Sciatic nerve (tissue), 2 donors: ENCODE measurements at places on chromosomes 3 and 15. TPM values are rescaled to one million over a fixed set of nuclear protein-coding genes. Genes with fewer than 3 reads are reported as not detected.

- no peak for DNase-seq
These were observed 49.8 kb downstream of the KBTBD12 start for GRCh38 chr3:127964816-127965215.

DNA sequence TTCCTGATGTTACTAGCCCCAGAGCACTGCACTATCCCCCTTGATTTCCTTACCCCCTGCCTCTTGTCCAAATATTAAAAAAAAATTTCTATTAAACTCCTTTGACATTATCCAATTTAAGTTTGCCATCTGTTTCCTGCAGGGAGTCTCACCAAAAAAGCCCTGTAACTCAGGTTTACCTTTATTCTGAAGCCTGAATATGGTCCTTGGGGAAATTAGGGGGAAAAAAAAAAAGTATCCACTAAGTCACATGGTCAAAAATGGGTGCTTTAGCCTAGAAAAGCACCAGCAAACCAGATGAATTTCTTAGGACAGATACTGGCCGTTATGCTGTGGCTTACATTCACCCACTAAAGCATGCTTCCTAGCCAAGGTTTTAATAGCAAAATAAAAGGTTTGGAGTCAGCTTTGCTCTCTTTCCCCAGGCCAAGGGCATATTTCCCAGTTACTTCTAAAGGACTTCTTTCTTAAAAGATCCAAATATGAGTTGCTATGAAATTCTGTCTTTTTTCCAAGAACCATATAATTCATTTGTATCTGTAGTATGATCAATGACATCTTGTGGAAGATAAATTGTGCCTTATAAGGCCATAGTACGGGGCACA is 394.9 kb downstream of the LSAMP start:
- no peak for DNase-seq

GRCh38 chr3:44894485-44894884 is 20.1 kb downstream of the TGM4 start:
- no peak for DNase-seq

DNA sequence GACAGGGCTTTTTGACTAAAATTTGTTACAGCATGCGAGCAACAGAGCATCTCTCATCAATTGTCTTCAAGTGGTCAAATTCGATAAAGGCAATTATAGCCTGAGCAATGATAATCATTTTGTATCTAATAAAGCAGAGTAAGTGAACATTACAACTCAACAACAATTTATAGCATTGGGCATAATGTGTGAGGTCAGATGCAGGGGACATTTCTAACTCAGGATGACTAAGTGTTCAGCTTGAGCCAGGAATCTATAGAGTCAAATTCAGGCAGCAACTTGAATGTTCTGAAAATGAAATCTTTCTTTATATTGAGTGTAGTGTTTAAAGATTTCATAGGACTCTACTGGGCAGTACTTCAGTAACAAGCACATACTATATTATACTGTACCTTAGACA is 1226.0 kb downstream of the ZPLD1 start:
- DNase-seq = no peak

- DNase-seq = no peak
These were observed 166.2 kb upstream of the TBC1D5 start for GRCh38 chr3:17908399-17909191.

GRCh38 chr15:40242601-40243000 is 3.7 kb downstream of the PAK6 start:
- peak; percentile 21 for DNase-seq

GRCh38 chr15:61195116-61196002 is 33.7 kb downstream of the RORA start:
- no peak for DNase-seq

DNA sequence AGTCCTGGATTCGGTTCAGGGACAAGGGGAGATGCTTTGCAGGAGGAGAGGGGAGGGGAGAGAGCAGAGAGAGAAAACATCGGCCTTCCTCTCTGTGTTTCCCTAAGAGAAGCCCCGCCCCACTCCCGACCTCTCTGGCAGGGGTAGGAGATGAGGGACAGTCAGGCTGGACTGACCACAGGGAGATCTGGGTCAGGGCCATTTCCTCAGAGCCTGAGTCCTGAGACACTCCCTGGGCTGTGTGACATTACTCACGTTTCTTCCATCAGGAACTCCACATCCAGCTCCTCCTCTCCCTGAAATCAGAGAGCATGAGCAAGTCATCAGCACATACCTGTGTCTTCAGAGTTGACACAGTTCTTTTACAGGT is 9.1 kb downstream of the PLA2G4D start:
- DNase-seq = no peak

- DNase-seq = no peak
These were observed 220.7 kb downstream of the PDCD6IP start for GRCh38 chr3:34019158-34019557.

DNA sequence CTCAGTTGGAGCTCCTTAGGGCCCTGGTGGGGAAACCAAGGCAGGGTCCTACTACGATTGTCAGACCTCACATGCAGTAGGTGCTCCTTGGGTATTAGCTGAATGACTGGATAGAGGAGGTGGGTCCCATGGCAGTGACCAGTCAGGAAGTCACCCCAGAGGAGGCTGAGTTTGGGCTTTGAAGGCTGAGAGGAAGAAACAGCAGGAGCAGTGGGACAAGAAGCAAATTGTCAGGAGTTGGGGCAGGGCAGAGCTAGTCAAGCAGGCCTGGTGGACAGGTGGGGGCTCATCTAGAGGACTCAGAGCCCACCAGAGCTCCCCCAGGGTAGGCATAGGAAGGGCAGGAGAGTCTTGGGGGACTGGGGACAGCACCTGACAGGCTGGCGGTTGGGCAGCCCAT is 3.1 kb downstream of the NBEAL2 start:
- DNase-seq = peak; percentile 47

GRCh38 chr3:23017801-23018200 is 185.3 kb upstream of the UBE2E2 start:
- no peak for DNase-seq

- peak; percentile 40 for DNase-seq
These were observed 47.1 kb downstream of the DAPK2 start for GRCh38 chr15:63999177-63999576.

- no peak for DNase-seq
These were observed 27.2 kb downstream of the FEM1B start for GRCh38 chr15:68304589-68305337.

GRCh38 chr15:73589766-73590165 is 43.4 kb downstream of the NPTN start:
- no peak for DNase-seq

- DNase-seq = no peak
These were observed 737.6 kb downstream of the NTRK3 start for GRCh38 chr15:87518957-87519356.

GRCh38 chr3:107950417-107950816 is 140.4 kb downstream of the CD47 start:
- no peak for DNase-seq

DNA sequence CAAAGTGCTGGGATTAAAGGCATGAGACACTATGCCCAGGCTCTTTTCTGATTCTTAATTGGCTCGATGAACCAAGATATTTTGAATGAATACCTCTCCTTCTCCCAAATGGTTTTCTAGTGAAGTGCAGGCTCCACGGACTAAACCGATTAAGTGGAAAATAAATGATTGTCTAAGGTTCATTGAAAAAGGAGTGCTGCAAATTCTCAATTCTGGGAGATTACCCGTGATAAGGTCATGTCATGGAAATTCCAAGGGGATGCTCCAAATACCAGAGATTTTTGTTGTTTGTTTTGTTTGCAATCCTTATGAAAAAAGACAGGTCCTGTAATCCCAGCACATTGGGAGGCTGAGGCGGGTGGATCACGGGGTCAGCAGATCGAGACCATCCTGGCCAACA is 406.9 kb upstream of the TBL1XR1 start:
- no peak for DNase-seq

DNA sequence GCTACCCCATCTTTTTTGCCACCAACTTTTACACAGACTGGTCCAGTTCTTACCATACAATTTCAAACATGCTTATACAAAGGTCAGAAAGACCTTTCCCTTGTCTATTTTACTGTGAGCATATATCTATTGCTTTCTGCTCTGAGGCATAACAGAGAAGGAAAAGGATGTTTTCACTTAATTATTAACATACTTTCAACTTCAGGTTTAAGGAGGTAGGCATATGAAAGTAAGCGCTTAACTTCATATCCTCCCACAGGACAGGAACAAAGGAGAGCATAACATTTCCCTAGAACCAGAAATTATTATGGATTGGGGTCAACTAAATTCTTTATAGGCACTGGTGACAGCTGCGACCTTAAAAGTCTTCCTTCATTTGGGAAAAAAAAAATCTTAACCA is 1.1 kb downstream of the MYEF2 start:
- DNase-seq = no peak

DNA sequence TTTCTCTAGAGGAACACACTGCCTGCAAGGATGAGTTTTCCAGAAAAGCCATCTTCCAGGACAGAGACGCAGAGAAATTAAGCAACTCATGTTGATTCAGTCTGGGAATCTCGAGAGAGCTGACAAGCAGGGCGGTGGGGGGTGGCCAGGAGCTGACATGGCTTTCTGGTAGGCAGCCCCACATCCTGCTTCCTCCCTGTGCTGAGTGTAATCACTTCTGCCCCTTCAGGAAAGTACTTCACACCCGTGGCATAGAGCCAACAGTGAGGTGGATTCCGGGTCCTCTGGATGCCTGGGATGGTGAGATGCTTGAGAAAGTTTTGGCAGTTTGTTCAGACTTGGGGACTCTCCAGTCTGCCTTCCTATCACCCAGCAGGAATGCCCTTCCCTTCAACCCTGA is 221.1 kb downstream of the SLCO3A1 start:
- peak; percentile 69 for DNase-seq

- DNase-seq = no peak
These were observed 7.8 kb upstream of the STAC start for GRCh38 chr3:36372534-36372935.

DNA sequence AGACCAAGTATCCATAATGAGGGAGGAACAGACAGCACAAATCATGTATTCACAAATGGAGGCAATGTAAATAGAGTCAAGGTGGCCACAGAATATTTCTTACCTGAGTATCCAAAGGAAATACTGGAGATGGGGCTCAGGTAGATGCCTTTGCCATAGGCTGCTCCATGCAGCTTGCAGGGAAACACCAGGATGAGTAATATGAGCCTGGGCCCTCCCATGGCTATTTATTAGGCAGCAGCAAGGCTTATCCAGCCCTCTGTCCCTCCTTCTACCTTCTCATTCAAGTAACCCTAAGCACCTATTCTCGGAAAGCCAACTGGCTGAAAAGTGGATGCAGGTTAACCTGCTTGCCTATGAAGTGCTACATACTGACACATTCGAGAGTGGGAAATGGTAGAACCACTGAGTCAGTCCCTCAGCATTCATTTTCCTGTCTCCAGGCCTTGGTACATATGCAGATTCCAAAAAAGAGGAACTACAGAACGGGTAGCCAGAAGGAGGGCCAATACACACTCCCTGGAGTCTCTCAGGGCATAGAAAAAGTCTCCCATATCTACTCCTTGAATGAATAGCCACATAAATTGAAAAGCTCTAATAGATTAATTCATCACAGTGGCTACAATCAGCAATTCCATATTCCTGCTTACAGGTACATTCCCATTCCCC is 18.3 kb upstream of the PKM start:
- no peak for DNase-seq

- DNase-seq = no peak
These were observed 56.3 kb downstream of the CORO2B start for GRCh38 chr15:68635141-68635540.

- no peak for DNase-seq
These were observed 75.7 kb upstream of the FBN1 start for GRCh38 chr15:48721061-48721810.

- DNase-seq = peak; percentile 53
These were observed 29.8 kb downstream of the LOXL1 start for GRCh38 chr15:73955861-73956742.

GRCh38 chr3:31688984-31689383 is 156.3 kb downstream of the STT3B start:
- DNase-seq = no peak

DNA sequence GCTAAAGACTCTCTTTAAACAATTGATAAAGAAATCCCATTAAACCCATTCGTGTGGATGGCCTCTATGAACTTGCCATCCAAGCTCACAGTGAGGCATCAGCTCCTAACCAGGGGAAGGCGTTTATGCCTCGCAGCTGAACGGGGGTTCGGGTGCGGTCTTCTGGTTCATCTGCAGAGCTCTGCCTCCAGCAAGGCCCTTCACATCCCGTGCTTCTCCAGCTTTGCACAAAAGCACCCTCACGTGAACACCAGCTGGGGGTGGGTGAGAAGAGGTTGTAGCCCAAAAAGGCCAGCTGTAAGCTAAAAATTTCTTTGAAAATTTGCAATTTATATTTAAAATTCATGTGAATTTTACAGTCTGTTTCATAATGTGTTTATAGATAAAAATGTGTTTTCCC is 39.5 kb upstream of the ZNF148 start:
- no peak for DNase-seq

- DNase-seq = no peak
These were observed 12.0 kb upstream of the LMAN1L start for GRCh38 chr15:74800559-74801094.

DNA sequence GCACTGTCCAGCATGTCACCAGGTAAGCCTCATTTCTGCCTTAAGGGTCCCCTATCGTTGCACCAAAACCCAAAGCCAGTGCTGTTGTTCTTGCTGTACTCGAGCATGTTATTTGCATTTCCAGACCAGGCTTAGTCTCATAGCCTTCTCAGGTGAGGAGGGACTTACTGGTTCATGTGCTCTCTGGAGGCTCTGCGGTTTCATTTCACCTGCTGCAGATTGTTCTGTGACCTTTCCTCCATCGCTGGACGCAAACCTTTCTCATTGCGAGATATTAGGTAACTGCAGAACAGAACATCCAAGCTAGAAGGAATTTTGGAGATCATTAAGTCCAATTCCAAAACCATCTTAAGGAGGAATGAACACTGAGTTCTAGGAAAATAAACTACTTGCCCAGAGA is 187.3 kb upstream of the BCL6 start:
- DNase-seq = no peak

GRCh38 chr15:34621675-34622074 is 38.2 kb upstream of the GOLGA8B start:
- DNase-seq = no peak

The MYO1E gene
- total RNA-seq = 146 TPM

The TMEM45A gene
- total RNA-seq = 20.6 TPM

The FBLN2 gene
- 236 TPM for total RNA-seq

The IMP3 gene
- total RNA-seq = 47.2 TPM

The ALG1L2 gene
- 1.1 TPM for total RNA-seq

The EOMES gene
- 0.98 TPM for total RNA-seq

The SNUPN gene
- total RNA-seq = 23.7 TPM

The RPP25 gene
- total RNA-seq = 6.0 TPM

The TPRA1 gene
- total RNA-seq = 31.3 TPM

The CTSH gene
- 81.6 TPM for total RNA-seq

The ZNF80 gene
- total RNA-seq = not detected

The KNG1 gene
- total RNA-seq = not detected

The RASGRP1 gene
- total RNA-seq = 1.2 TPM

The CCDC12 gene
- total RNA-seq = 40.9 TPM

The MFGE8 gene
- total RNA-seq = 334 TPM

The RBM5 gene
- total RNA-seq = 231 TPM

The RTP1 gene
- not detected for total RNA-seq

The PLSCR5 gene
- total RNA-seq = not detected

The ATP2B2 gene
- total RNA-seq = 1.4 TPM

The GP5 gene
- 0.09 TPM for total RNA-seq
